ENCODE measurements at places on chromosomes 13 and 19.

GRCh38 chr19:7534531-7535046 lies 928 bp upstream of the PNPLA6 start:
- DNase-seq: peak; percentile 59

DNA sequence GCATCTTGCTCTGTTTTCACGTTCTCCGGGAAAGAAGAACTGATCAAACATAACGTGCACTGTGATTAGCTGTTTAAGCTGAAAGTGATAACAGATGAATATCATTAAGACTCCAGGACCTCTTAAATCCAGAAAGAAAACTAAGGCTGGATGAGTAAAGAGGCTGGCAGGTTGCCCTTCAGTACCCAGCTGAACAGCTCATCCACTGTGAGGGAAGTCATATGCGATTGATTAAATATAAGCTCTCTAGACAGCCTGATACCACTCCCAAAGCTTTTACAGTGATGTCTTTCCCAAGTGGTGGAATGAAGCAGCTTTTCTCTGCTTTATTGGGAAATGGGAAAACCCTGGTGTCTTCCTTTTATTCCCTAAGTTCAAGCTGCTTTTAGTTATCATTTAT lies 116.9 kb downstream of the EFNB2 start:
- DNase-seq: no peak

DNA sequence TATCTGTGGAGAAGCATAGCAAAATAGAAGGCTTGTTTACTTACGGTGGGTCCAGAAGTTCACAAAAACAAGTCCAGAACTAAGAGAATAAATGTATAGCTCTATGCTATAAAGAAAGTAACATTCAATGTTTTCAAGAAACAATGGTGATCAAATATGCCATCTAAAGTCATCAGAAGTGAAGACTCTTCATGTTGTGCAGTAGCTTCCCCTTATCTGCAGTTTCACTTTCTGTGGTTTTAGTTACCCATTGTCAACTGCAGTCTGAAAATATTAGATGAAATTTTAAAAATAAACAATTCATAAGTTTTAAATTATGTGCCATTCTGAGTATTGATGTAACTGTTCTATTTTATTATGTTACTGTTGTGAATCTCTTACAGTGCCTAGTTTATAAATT lies 72.5 kb downstream of the EDNRB start:
- DNase-seq: no peak

DNA sequence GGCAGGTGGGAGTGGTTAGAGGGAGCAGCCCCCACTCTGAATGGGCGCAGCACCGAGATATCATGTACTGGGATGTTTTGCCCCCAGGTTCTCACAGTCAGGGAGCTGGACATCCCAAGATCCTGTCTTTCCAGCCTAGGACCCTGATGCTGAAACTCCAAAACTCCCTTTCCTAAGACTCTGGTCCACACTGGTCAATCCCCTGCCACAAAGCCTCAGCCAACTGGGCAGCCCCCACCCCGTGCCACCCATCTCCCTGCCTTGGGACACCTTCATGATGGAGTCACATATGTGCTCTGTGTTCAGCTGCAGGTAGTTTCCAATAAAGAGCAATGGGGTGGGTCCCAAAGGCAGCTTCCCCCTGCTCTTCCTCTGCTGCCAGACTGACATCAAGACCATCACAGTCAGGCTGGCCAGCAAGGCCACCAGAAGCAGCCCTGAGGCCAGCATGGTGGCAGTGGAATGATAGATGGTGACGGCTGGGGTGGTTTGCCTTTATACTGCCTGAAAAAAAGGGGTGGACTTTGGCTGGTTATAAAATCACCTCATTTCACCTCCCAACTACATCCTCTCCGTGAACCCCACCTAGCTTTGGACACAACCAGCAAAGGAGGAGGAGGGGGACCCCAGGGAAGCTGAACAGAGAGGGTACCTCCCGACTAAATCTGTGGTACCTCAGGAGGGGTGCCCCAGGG lies 36.3 kb downstream of the CYP2B6 start:
- no peak for DNase-seq

DNA sequence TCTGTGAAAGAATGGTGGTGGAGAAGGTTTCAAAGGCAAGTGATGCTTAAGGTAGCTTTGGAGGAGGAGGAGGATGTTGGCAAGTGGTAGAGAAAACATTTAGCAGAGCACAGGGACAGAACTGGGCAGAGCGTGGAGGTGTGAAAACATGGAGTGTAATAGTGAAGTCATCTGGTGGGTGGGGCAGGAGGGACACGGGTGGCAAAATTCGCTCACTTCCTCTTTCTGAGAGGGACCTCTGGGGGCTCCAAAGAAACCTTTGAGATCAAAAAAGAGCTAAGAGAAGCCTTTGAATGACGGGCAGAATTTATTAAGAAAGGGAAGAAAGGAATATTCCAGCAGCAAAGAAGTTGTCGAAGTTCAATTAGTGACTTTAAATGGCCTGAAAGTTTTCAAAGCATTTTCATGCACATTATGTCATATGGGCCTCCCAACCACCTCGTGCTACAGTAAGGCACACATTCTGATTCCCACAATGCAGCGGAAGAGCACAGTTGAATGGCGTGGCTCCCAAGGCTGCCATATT lies 82.8 kb downstream of the STARD13 start:
- DNase-seq: no peak

GRCh38 chr19:31058676-31059340 lies 290.4 kb downstream of the TSHZ3 start:
- DNase-seq: no peak

DNA sequence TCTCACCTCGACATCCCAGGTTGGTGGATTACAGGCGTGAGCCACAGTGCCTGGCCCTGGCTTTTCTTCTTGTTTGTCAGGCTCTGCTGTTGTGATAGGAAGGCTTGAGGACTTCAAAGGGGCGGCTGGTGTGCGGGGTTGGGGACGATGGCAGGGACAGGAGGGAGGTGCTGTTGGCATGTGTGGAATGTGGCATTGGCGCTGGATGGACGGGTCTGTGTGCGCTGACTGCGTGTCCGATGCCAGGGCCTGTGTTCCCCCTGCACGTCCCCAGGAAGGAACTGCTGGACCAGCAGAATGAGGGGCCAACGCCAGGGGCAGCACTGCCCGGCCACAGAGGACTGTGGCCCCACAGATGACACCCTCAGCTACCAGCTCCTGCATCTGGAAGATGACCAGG lies 12.7 kb upstream of the PTBP1 start:
- no peak for DNase-seq

DNA sequence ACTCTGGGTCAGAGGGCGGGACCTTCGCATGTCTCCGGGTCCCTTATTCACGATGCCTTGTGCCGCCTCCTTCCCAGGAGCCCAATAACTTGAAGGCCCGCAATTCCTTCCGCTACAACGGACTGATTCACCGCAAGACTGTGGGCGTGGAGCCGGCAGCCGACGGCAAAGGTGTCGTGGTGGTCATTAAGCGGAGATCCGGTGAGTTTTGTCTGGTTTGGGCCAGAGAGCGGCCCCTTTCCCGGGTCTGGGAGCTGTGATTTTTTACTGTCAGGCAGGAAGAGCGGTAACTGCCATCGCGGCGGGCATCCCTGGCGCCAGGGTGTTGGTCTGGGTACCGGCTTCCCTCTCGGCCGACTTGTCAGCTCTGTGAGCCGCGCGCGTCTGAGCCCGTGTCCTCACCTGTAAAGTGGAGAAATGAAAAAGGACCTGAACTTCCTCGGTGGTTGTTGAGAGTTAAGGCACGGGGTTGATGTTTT lies 800 bp downstream of the RPL28 start:
- no peak for DNase-seq

- no peak for DNase-seq
Observed at GRCh38 chr13:40179445-40180281, 486.8 kb downstream of the FOXO1 start.

GRCh38 chr19:20067943-20068342 lies 9.9 kb upstream of the ZNF90 start:
- no peak for DNase-seq

GRCh38 chr13:112065867-112066623 lies 904 bp upstream of the SOX1 start:
- DNase-seq: no peak

DNA sequence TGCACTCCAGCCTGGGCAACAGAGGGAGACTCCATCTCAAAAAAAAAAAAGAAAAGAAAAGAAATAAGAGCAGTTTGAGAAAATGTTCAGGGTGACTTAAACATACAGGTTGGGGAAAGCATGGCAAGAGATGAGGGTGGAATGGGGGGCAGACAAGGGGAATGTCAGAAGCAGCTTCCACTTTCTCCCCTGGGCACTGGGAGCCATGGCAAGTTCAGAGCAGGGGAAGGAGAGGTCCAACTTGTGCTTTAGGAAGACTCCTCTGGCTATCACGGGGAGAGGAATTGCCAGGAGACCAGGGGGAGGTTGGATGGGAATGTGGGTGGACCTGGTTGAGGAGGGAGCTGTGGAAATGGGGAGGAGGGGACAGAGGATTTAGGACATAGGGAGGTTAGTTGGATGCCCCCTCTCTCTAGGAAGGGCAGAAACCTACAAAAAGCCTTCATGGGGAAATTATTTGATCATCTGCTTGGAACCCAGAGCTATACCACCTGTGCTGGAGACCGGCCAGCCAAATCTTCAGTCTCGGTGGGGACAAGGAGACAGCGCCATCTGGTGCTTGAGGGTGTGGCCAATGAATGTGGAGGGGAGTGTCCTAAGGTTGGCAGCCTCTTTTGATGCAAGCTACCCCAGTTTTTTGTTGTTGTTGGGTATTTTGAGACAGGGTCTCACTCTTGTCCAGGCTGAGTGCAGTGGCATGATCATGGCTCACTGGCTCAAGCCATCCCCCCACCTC lies 7.3 kb upstream of the STRN4 start:
- DNase-seq: peak; percentile 64

GRCh38 chr19:2923510-2923909 lies 21.3 kb downstream of the ZNF77 start:
- DNase-seq: no peak

DNA sequence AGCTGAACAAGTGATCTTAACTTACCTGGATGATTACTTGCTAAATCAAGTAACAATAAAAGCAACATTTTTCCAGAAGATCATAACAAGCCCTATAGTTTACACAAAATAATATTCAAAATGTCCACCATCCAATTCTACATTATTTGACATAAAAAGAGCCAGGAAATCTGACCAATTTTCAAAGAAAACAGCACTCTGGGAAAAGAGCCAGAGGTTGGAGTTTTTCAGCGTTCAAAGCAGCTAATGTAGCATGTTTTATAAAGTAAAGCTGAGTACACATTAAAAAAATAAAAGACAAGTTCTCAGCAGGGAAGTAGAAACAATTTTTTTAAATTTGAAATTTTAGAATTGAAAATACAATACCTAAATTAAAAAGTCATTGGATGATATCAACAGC lies 62.6 kb downstream of the UFM1 start:
- no peak for DNase-seq

DNA sequence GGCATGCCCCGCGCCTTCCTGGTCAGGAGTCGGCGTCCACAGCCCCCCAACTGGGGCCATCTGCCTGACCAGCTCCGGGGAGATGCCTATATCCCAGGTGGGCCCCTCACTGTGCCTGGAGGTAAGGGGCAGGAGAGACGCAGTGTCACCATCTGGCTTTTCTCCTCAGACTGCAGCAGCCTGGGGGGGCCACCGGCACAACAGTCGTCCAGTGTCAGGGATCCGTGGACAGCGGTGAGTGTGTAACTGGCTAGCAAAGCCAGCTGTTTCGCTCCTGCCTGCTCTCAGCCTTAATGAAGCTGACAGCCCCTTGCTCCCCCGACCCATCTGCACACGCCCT lies 227 bp downstream of the OVOL3 start:
- no peak for DNase-seq

DNA sequence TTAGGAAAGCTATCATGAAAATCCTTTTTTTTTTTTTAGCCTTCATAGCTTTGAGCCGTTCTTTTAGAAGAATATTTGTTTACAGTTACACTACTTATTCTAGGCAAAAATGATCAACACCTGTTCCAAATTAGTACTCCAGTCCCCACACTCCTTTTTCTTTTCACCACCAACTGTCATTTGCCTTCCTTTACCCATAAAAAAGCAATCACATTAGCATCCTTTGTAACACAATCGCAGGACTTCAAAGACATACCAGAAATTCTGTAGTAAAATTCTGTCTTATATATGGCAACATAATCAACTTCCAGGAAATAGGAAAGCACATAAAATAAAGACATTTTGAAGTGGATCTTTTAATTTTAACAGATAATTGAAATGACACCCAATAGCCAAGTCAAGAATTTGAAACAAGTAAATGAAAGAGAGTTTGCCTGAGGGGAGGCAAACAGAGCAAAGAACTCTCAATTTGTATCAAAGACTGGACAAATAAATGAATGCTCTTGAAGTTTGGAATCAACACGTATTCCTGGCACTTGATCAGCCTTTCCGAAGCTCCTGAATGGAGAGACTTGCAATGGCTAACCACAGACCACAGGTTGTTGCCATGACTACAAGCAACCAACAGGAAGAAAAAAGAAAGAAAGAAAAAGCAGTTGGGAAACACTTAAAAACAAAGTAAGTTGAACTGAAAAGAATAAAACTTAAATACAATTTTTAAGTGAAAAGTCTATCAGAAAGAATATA lies 206.8 kb downstream of the PCDH9 start:
- peak; percentile 9 for DNase-seq

GRCh38 chr13:89270736-89271135 lies 1599.6 kb downstream of the SLITRK5 start:
- no peak for DNase-seq

DNA sequence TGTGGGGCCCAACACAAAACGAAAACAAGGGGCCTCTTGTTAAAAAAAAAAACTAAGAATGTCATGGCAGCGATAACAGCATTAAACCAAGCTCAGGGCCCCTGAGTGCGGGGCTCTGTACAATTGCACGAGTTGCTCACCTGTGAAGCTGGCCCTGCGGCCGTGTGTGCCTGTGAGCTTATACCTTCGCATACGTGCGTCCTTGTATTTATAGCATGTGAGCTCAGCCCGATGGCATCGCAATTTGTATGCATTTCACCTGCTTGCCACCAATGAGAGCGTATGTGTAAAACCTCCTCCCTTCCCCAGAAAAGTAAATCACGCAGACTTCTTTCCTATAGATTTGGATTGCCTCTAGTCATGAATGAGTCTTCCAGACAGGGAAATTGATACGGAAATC lies 17.1 kb downstream of the HNRNPM start:
- no peak for DNase-seq

GRCh38 chr13:39897636-39898035 lies 242.2 kb downstream of the COG6 start:
- no peak for DNase-seq

- DNase-seq: no peak
Observed at GRCh38 chr19:39941615-39942365, 7.4 kb upstream of the FCGBP start.

DNA sequence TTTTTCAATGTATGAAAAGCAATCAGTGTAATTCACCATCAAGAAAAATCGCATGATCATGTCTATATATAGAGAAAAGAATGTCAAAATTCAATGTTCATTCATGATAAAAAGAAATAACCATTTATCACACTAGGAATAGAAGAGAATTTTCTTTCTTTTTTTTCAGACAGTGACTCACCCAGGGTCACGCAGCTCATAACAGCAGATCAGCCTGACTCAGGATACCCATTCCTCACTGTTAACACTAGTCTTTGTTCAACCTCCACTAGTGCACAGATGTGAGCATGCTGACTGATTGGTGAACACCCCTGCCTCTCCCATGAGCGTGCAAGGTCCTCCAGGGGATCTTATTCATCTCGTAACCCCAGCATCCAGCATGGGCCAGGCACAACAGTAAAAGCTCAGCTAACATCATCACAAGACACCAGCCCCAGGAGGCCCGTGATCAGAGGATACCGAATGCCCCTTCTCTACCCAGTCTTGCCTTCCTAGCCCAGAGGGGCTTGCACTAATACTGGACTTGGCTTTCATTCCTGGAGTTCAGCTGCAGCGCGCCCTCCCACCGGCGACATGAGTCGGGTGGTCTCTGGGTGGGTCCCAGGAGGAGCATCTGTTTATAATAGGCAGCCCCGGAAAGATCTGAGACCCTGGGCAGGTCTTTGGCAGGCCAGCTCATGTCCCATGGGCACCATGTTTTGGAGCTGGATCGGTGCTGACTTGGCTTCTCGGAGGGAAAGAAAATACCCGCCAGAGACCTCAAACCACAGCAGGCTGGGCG lies 539.5 kb upstream of the SLC10A2 start:
- DNase-seq: no peak

Measured in endothelial cell (in vitro differentiated cells).